ENCODE measurements at places on chromosomes 6 and 20.
A peak's percentile ranks its signal among the peaks of the same experiment; 100 is the strongest.

DNA sequence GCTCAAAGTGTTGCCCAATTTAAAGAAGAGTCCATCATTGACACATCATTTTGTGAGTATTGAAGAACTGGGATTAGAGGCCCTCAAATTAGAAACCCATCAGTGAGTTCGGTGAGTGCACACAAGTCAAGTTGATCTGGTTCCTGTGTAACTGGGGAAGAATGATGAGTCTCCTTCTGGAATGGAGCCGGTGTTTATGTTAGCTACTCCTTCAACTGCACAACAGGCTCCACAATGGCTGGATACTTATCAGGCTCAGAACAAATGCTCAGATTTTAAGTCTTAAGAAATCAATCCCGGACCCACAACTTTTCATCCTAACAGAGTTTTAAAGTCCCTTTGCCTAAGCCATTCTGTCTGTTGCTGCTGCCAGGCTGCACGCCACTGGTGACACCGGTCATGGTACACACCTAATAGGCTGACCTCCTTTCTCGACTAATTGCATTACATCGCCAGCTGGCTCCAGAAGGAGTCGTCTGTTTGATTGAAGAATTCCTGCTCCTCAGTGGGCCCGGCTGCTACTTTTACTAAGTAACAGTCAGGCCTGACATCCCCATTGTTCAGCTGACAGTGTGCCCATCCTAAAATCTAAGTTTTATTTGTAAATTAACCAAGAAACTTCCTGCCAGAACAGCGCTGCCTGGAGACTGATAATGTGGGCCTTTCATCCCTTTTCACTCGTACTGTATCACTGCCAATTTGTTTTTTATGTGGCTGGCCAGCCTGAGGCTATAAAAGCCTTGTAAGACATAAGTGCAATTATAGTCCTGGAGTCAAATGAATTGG, 130.4 kb downstream of the INSM1 start:
- no peak for DNase-seq

DNA sequence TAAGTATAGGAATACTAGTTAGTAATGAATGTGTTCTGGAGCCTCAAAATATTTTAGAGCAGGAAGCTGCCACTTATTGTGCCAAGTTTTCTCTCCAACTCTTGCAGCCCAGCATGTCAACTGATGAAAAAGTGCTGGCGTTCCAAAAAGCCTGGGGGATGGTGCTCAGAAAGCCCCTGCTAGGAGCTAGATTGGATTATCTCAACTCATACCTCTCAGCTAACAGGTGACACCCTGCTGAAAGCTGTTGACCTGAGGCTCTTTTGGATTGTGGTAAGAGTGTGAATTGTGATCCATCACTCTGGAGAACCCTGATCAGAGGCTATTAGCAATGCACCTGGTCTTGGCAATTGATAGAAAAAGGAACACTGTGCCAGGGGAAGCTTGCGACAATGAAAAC, 580.4 kb downstream of the EYS start:
- no peak for DNase-seq

DNA sequence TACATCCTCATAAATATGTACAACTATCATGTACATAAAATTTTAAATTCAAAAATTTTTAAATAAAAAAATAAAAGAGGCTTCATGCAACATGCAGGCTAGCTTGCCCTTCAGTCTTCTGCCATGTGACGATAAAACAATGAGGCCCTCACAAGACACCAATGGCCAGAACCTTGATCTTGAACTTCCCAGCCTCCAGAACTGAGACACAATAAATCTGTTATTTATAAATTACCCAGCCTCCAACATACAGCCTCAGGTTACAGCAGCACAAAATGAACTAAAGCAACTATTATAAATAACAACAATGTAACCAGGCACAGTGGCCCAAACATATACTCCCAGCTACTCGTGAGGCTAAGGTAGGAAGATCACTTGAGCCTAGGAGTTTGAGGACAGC, 42.8 kb downstream of the SERAC1 start:
- DNase-seq, result no peak

- no peak for DNase-seq
Observed at GRCh38 chr20:13744352-13744751, 40.4 kb downstream of the ESF1 start.

GRCh38 chr6:164286011-164286410, 871.5 kb downstream of the QKI start:
- no peak for DNase-seq

DNA sequence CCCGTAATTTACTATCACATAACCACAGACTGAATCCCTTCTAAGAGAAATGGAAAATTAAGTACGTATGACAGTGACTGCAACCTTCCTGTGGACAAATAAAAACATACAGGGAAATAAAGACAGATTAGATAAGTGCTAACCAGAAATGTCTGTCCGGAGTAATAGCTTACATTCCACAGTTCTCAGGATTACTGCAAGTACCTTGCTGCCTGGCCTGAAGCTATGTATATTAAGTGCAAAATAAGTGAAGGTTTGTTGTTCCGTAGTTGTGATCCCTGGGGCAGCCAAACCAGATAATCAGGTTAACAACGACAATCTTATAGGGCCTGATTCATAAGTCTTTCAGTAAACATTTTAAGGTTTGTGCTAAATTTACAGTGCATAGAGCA, 2.8 kb downstream of the NEDD9 start:
- no peak for DNase-seq

DNA sequence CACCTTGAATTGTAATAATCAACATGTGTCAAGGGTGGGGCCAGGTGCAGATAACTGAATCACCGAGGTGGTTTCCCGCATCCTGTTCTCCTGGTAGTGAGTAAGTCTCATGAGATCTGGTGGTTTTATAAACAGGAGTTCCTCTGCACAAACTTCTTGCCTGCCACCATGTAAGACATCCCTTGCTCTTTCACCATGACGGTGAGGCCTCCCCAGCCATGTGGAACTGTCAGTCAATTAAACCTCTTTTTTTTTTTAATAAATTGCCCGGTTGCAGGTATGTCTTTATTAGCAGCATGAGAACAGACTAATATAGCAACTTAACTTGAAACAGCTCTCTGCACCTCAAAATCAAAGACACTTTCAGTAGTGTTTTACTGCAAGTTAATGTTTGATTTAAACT, 121.6 kb downstream of the OGFRL1 start:
- no peak for DNase-seq

DNA sequence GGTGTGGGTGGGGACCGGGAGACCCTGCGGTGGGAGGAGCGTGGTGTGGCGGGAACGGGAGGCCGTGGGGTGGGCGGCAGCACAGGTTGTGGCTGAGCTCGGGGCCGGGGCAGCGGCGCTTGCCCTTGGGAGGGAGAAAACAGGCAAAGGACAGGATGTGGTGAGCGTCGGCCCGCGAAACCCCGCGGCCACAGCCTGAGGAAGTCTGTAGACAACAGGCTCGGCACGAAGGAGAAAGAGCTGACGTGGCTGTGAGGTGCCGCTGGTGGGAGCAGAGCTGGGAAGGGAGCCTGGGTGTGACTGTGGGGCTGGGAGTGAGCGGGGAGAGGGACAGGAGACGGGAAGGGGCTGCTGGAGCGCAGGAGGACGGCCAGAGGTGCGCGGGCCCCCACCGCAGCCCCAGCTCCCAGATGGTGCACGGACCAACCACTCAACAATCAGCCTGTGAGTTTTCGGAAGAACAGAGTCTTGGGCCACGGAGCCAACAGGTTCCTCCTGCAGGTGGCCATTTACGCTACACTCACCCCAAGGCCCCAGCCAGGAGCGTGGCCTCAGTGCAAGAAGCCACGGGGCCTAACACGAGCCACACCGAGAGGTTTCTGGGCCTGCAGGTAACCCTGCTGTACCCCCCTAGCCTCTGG, 202.8 kb downstream of the DLL1 start:
- peak; percentile 44 for DNase-seq

GRCh38 chr6:22436134-22436533, 133.2 kb upstream of the HDGFL1 start:
- DNase-seq, result no peak

GRCh38 chr6:70234561-70235236, 68.2 kb downstream of the COL9A1 start:
- DNase-seq, result no peak

GRCh38 chr6:147040121-147040910, 163.9 kb upstream of the STXBP5 start:
- DNase-seq, result no peak

- DNase-seq, result no peak
Observed at GRCh38 chr6:75211920-75212590, 6.2 kb upstream of the COL12A1 start.

GRCh38 chr20:61832181-61832580, 233.5 kb downstream of the TAF4 start:
- DNase-seq, result no peak

DNA sequence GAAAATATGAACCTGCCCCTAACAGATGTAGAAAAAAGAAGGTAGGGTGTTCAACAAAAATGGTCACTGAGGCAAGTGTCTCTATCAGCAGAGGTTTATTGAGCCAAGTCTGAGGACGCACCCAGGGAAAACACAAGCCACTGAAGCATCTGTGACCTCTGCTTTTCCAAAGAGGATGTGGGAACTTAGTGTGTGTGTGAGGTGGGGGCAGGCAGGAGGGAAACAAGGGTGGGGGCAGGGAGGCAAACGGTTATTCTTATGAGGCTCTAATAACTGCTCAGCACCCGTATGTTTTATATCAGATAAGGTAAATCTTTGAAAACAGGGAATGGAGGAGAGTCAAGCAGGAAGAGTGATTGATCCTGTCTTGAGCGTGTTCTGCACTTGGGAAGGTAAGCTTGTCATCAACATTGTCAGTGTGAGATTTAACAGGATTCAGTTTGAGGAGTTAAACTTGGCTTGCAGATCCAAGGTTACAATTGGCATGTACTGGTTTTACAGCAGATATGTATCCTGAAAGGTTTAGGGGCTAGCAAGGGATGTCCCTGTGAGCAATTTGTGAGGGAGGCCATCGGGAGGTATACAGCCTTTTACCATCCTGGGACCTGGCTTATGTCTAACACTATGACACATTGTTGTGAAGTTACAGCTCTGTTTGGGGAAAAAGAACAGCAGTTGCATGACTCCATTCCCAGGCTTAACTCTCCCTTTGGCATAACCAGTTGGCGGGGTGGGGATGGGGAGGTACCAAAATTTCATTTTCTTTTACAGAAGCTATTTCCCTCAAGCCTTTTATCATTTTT, 33.7 kb downstream of the NINL start:
- no peak for DNase-seq

DNA sequence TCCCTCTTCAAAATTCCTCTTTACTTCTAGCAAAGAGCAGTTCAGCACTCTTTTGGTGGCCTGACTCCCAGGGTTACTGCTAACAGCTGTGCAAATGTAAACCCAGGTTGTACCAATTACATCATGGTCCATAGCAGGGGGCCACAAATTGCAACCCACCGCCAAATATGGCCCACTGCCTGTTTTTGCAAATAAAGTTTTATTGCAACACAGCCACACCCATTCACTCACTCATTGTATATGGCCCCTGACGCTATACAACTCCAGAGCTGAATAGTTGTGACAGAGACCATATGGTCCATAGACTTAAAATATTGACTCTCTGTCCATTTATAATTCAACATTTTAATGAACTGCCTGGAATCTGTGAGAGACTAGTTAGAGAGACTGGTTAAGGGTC, 233.4 kb downstream of the NFATC2 start:
- DNase-seq, result no peak

All from stimulated activated CD4-positive, alpha-beta T cell treated with anti-CD3 and anti-CD28 coated beads, Interleukin-4, amount 100 ng/mL, for 24 hours (primary cell).